HS-5 (cell line): ENCODE measurements at places on chromosomes 3 and 15.

DNA sequence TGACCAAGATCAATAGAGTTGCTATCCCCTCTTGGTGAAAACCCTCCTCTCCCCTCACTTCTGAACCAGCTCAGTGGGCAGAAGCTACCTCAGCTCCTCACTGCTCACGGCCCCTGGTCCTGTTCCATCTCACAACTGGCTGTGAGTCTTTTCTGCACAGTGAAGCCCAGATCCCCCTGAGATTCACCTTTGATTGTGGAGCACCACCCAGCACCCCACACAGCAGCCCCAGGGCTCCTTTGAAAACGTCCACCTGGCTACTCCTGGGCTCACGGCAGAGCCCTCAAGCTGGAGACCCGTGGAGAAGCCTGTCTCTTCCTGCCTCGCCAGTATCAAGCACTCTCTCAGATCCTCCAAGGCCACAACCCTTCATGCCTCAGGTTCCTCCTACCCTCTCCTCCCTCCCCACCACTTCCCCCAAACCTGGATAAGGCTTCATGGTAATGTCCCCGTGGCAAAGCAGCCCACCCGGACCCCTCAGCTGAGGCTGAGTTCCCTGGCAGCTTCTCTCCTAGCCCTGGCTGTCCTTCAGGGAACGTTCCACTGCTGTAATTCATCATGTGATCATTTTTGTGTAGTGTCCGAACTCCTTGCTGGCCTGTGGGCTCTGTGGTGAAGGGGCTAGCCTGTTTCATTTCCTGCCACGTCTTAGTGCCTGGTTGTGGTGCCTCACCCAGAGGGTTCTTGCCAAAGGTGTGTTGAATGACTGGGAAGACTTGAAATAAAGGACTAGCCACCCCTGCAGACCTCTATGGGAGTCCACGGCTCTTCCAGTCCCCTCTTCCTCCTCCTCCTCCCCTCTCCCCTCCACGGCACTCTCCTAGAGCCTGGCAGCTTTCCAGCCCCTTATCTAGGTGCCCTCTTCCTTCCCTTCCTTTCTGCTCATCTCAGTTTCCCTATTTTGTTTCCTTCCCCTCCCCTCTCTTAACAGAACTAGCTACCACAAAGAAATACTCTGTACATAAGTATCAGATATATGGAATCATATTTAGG lies 44.5 kb downstream of the KY start:
- DNase-seq = no peak

DNA sequence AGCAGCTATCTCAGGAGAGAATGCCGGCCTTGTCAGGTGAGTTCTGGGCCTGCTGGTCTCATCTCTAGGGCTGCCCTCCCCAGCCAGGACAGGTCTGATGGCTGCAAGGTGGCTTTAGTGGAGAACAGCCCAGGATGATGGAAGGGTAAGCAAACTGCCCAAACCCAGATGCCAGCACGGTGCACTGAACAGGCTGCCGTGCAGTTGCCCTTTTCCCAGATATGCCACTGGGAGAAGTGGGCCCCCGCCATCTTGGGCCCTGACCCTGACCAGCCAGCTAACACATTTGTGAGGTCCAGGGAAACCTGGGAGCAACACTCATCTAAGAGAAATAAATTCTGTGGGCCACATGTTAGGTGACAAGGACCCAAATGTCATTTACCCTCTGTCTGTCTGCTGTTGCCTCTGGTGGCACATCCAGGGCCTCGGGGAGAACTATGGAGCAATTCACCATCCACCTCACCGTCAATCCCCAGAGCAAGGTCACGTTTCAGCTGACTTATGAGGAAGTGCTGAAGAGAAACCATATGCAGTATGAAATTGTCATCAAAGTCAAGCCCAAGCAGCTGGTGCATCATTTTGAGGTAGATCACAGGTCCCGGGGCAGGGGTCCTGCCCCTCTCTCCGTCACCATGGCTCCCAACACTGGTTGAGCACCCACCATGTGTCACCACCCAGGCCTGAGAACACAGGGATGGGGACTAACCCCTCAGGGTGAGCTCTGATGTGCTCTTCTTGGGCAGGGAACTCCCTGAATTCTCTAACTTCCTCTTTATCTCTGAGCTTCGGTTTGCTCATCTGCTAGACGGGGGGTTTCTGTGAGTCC lies 1.8 kb downstream of the ITIH1 start:
- no peak for DNase-seq

- DNase-seq = peak; percentile 34
Observed at GRCh38 chr3:179321668-179322285, 1.1 kb upstream of the ZNF639 start.

DNA sequence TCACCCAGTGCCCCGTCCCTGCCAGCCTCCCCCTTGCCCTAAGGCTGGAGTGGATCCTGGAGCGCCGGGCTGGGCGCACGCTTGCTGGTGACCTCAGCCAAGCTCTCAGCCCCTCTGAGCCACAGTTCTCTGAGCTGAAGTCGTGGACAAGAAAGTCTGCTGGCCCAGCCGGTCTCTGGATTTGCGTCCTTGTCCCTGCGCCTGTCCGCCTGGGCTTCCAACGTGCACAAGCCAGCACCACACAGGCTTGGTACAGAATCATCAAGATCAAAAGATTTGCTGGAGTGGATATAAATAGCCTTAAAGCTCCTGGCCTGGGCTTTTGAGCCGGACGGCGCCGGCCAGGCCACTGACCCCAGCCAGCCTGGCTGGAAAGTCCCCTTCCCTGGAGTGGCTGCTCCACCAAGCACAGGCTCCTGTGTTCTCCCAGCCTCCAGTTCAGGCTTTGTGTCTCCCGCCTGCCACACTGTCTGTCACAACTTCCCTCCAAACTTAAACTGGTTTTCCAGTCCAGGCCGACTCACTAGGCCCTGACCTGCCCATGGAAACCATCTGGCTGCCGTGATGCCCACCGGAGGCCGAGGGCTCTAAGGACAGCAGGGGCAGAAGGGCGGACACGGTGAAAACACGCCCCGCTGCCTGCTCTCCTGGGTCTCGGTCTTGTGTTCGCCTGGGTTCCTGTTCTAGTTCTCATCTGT lies 156.2 kb downstream of the NUP210 start:
- no peak for DNase-seq

DNA sequence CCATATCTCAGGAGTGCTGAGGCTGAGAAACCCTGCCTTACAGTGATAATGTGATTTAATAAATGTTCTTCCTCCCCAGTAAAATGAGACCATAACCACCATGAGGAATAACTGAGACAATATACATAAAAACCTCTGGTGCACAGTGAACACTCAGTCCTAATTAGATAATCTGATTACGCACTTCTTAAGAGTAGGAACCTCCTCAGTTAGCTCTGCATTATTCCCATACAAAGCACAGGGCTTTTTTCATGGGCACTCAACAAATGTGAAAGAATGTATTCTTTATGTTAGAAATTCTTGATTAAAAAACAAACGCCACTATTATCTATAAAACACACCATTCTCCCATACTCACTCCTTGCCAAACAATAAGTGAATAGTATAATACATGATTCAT lies 97.0 kb downstream of the TNIK start:
- DNase-seq = no peak

GRCh38 chr3:14329842-14330241 lies 72.6 kb upstream of the SLC6A6 start:
- no peak for DNase-seq

DNA sequence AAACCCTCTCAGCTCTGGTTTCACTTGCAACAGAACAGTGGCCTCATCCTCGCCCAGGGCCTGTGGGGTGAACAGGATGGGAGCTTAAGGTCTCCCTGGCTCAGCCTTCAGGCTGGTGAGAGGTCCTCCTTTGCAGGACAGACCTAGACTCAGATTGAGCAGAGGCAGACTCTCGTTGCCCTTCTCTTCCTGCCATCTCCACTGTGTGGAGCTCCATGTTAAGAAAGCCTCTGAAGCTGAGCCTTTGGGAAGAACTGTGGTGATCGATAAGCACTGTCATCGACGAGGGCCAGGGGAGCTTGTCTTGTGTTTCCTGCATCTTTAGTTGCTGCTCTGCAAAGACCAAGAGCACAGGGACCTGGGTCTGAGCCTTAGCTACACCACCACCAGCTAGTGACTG lies 37.8 kb upstream of the GRIP2 start:
- DNase-seq = no peak

DNA sequence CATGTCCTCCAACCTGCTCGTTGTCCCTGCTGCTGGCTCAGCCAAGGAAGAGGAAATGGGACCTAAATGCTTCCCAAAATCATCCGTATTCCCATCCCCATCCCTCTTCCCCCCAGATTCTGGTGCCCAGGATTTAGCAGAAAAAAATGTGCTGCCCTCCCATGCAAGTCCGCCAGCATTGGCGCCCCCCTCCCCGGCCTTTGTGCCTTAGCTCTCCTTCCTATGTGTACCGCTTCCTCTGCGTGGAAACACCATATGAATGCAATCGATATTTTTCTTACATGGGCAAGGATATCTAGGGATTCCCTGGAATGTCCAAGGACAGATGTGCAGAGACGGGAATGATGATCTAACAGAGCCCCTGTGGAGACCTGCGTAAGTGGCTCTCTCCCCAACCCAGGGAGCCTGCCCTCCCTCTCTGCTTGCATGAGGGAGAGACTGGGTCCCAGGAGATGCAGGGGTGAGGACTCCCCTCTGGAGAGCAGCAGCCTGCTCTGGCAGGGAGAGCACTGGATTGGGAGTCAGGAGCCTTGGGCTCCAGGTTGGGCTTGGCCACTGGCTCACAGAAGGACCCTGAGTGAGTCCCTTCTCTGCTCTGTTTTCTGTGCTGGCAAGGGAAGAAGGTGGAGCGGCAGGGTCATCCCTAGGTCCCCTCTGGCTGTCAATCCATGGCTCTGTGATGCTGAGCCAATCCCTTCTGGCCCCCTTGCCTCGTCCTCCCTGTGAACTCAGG lies 227.2 kb downstream of the XXYLT1 start:
- no peak for DNase-seq

- no peak for DNase-seq
Observed at GRCh38 chr15:55124616-55125015, 72.1 kb downstream of the RSL24D1 start.

DNA sequence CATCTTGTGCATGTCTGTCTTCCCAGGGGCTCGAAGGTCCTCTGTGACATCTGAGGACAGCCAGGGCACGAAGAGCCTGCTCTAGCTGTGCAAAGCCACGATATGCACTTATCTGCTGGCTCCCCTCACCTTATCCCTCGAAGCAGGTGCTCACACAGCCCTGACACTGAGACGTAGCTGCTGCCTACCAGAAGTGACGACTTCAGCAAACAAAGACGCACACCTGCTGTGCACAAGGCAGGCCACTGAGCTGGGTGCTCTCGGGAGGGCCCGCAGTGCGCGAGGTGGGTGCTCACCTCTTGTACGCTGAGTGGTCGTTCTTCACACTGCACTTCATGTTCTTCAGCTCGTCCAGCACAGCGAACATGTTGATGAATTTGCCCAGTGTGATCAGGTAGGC lies 37.3 kb downstream of the CYFIP1 start:
- DNase-seq = no peak

GRCh38 chr15:48463366-48463880 lies 132.2 kb downstream of the DUT start:
- no peak for DNase-seq

GRCh38 chr15:74958320-74958907 lies 1.8 kb upstream of the RPP25 start:
- no peak for DNase-seq

DNA sequence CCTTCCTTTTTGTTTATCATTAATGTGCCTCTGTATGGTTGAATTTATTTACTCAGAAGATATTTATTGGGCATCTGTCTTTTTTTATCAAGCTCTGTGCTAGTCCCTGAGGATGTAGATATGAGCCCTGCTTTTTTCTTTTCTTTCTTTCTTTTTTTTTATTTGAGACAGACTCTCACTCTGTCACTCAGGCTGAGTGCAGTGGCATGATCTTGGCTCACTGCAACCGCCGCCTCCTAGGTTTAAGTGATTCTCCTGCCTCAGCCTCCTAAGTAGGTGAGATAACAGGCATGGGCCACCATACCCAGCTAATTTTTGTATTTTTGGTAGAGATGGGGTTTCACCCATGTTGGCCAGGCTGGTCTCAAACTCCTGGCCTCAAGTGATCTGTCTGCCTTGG lies 58.5 kb downstream of the MBNL1 start:
- DNase-seq = no peak

GRCh38 chr15:54519577-54519976 lies 541.3 kb downstream of the UNC13C start:
- DNase-seq = no peak

GRCh38 chr15:67680641-67681040 lies 138.1 kb downstream of the MAP2K5 start:
- no peak for DNase-seq

GRCh38 chr3:146187334-146187950 lies 26.5 kb upstream of the PLOD2 start:
- DNase-seq = peak; percentile 19

DNA sequence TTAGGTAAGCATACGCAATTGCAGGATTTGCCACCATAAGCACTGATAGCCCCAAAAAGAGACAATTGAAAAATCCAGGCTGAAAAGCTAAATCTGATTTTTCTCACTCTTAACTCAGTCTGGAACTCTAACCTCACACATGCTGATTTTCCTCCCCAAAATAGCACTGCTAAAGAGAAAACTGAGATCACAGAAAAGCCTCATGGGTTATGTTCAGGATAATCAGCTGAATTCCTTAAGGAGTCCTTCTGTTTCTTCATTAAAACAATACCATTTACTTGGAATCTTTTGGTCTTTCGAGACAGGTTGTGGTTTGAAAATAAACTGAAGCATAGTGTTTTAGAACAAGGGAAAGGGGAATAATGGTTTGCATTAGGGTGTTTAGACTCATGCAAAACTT lies 144.3 kb upstream of the LRRN1 start:
- no peak for DNase-seq
